NCI-H82 (cell line): ENCODE measurements at places on chromosomes 12 and 14.
A peak's percentile ranks its signal among the peaks of the same experiment; 100 is the strongest.

- DNase-seq: no peak
These were observed 2.9 kb downstream of the TAS2R43 start for GRCh38 chr12:11089246-11089645.

GRCh38 chr12:53090554-53090953 lies 6.9 kb upstream of the IGFBP6 start:
- DNase-seq: no peak

GRCh38 chr12:27018037-27018436 lies 3.9 kb upstream of the TM7SF3 start:
- DNase-seq: peak; percentile 97

- no peak for DNase-seq
These were observed 90.4 kb downstream of the MED13L start for GRCh38 chr12:116187151-116187511.

DNA sequence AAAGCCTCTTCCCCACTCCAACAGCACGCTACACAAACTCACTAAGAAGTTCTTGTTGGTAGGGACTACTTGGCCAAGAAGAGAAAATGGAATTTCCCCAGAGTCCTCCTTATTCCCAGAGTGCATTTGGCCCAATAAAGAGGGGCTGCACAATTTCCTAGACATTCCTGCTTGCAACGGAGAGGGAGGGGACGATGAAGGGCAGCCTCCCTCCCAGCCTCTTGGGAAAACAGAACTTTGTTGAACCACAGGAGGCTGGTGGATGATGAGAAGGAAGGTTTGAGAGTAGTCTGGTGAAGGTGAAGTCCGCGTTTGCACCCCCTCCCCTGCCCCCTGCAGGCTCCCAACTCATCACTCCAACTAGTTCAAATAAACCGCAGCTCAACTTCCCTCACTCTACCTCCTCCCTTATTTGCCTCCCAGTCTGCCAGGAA lies 19.1 kb upstream of the TBX3 start:
- peak; percentile 13 for DNase-seq

GRCh38 chr12:125187148-125187745 lies 122.0 kb downstream of the AACS start:
- DNase-seq: peak; percentile 36

- no peak for DNase-seq
These were observed 2.3 kb downstream of the ARHGEF25 start for GRCh38 chr12:57613427-57614109.

- no peak for DNase-seq
These were observed 131.9 kb downstream of the CEP83 start for GRCh38 chr12:94327809-94328208.

- no peak for DNase-seq
These were observed 459.5 kb downstream of the RMST start for GRCh38 chr12:97921979-97922722.

DNA sequence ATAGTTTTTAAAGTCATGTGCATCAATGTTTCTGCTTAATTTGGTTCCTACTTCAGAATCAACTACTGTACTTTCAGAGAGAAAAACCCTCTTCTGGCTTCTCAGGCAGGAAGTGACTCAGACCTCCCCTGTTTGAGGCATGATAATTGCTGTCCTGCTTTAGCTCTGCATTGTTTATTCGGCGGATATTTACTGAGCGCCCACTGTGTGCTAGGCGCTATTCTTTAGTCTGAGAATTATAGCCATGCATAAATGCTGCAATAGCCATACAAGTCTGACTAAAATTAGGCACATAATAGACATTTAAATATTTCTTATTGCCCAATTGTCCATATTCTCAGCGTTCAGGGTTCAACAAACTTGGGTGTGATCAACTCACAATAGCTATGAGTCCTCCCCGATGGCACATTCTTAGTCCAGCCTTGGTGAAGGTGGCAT lies 6.1 kb upstream of the AMIGO2 start:
- DNase-seq: no peak

DNA sequence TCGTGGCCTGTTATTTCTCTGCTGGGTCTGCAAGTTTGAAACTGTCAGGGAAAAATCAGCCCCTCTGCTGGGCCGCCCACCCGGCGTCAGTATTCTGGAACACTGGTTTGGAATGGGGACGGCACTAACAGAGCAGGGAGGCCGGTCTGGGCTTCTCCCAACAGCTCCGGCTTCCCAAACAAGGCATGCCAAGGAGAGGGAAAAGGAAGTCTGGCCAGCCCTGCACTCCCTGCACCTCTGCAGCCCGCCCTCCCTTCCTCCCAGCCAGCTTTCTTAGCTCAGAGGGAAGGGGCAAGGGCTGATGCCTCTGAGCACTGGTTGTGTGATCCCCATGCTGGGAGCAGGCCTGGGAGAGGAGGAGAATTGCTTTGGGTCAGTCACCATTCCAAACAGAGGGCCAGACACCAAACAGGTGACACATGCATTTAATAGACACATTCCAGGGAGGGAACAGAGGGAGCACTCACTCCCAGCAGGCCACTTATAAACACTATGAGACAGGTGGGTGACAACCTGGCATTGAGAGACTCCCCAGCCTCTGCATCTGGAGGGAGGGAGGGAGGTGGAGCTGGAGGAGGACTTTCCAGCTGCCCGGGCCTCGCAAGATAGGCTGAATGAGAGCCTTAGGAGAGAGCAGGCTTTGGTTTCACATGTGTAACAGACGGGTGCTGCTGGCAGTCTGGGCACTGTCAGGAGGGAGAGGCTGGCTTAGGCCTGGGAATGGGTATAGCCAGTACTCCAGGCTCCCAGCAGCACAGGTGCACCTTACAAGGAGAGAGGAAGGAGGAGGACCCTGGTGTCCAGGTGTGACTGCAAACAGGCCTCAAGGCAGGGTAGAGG lies 10.3 kb downstream of the KRT75 start:
- no peak for DNase-seq

GRCh38 chr12:84161296-84161695 lies 751.3 kb downstream of the SLC6A15 start:
- DNase-seq: no peak

GRCh38 chr12:93451423-93452158 lies 9.8 kb upstream of the UBE2N start:
- peak; percentile 24 for DNase-seq

DNA sequence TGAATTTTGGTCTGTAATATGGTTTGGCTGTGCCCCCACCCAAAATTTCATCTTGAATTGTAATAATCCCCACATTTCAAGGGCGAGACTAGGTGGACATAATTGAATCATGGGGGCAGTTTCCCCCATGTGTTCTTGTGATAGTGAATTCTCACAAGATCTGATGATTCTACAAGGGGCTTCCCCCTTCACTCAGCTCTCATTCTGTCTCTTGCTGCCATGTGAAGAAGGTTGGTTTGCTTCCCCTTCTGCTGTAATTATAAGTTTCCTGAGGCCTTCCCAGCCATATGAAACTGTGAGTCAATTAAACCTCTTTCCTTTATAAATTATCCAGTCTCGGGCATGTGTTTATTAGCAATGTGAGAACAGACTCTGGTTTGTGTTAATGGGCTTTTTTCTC lies 5.9 kb downstream of the LRRC9 start:
- no peak for DNase-seq

DNA sequence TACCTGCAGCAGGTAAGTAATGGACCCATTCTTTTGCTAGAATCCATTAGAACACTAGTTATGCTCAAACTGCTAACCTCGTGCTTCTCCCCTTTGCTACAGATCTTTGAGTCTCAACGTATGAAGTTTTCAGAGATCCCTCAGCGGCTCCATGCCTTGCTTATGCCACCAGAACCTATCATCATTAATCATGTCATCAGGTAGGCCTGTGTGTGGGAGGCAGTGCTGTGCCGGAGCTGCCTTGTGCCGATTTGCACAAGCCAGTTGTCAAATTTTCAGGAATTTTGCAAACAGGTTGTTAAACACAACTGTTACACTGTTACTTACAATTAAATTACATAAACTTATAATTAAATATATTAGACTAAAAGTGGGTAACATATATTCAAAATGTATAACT lies 5.2 kb downstream of the SMARCD1 start:
- DNase-seq: no peak

DNA sequence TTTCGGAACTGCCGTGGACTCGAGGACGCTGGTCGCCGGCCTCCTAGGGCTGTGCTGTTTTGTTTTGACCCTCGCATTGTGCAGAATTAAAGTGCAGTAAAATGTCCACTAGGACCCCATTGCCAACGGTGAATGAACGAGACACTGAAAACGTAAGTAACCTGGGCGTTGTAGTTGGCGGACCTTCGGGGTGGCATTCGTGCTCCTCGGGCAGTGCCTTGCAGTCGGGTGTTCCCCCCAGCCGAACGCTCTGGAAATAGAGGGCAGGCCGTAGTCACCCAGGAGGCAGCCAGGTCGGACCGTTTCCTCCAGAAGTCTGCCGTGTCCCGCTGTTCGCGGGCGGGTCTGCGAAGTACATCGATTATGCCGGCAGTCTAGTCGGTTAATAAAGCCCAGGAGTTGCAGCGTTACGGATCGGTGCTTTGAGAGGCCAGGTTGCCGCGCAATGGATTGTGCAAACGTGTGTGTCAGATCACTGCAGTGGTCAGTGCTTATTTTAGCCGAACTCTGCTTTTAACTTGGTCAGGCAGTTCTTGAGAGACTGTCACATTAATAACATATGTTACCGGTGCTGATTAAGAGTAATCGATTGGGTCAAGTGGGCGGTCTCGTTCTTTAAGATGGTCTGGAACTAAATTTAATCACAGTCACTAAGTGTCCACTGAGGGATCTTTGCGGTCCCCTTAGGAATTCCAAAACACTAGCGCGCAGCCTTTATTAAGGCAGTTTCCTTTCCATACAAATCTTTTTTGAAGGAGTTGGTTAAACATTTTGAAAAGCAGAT lies 906 bp downstream of the MARK3 start:
- DNase-seq: peak; percentile 32

DNA sequence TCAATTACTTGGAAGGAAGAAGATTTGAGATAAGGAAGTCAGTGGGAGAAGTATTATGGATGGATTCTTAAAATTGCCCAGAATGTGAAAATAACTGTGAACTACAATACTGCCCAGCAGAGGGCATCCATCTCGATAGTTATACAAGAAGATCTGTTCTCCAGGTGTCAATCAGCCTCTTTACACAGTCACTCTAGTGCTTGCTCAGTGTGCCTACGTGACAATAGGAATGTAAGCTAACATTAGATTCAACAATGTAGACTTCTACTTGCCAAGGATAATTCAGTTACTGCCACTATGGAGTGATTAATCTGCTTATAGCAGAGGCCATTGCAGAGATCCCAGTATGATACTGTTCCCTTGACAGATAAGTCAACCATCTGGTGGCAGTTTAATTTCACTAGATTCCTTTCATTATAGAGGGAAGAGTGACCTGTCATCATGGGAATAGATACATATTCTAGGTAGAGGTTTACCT lies 10.6 kb upstream of the MAP4K5 start:
- DNase-seq: peak; percentile 88
